Upper lobe of left lung (tissue), 6 donors: ENCODE measurements at places on chromosomes 6 and 20. TPM values are rescaled to one million over a fixed set of nuclear protein-coding genes. Genes with fewer than 3 reads are reported as not detected.

The BEND6 gene
- total RNA-seq: not detected

The TAF8 gene
- total RNA-seq: 33.6 TPM

The TUBB2B gene
- total RNA-seq: 1.5 TPM

The PACRG gene
- total RNA-seq: 3.1 TPM

The GNRH2 gene
- total RNA-seq: not detected

The SYCP2L gene
- 3.8 TPM for total RNA-seq

DNA sequence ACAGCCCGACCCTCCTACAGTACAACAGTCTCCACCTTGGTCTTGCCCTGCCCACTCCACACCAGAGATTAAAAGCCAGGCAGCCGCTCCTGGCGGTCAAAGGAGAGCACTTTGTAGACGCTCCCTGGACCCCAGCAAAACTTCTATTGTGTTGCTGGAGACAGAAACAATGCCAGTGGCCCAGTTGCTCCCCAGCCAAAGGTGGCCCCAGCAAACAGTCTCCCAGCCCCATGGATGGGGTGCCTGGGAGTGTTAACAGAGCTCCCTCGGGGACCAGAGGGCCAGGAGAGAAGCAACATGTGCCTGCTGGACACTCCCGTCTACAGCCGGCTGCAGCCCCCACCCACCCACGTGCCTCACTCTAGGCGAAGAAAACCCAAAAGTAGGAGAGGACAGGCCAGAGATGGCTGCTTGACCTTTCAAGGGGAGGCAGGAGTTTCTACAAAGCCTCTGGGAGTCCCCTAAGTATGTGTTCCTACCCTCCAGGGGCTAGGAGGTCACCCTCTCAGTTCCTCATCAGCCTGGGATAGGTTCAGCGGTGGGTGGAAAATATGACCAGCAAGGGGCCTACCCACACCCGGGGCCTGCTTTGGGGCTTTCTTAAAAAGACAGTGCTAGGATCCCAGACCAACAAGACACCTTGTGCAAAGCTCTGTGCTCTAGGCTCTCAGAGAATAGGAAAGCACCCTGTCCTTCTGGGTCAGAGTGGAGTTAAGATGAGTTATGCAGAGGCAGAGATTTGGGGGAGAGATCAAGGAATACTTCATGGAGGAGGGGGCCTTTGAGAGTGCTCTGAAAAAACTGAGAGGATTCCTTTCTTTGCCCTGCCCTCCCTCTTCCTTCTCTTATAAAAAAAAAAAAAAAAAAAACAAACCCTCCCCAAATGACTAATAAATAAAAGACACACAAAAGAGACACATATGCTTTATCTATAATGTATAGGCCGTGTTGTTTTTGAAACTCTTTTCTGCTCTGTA is 19.0 kb upstream of the PREX1 start:
- DNase-seq: no peak

GRCh38 chr6:20566109-20566508 is 31.9 kb downstream of the CDKAL1 start:
- DNase-seq: no peak

DNA sequence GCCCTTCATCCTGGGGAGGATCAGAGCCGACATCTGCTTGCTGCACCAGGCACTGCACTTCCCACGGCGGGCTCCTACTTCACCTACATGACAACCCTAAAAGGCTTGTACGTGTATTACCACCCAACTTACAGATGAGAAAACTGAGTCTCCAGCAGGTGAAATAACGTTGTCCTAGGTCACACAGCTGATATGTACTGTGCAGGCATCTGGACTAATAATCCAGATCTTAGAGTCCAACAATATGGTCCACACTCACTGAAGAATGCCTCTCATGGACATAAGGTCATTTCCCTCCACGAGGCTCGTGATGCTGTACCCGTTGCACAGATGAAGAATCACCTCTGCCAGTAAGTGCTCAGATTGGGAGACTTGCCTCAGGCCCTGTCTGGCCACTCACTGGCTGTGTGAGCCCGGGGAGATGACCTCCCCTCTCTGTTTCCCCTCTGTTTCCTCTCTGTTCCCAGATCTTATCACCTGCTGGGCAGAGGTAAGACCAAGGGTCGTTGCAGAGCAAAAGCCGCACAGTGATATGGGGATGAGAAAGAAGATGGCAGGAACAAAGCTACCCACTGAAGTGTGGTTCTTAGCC is 32.1 kb downstream of the TGM2 start:
- DNase-seq: no peak

GRCh38 chr6:13641315-13641714 is 26.2 kb downstream of the NOL7 start:
- no peak for DNase-seq

GRCh38 chr20:55086421-55086820 is 611.0 kb downstream of the DOK5 start:
- DNase-seq: no peak

DNA sequence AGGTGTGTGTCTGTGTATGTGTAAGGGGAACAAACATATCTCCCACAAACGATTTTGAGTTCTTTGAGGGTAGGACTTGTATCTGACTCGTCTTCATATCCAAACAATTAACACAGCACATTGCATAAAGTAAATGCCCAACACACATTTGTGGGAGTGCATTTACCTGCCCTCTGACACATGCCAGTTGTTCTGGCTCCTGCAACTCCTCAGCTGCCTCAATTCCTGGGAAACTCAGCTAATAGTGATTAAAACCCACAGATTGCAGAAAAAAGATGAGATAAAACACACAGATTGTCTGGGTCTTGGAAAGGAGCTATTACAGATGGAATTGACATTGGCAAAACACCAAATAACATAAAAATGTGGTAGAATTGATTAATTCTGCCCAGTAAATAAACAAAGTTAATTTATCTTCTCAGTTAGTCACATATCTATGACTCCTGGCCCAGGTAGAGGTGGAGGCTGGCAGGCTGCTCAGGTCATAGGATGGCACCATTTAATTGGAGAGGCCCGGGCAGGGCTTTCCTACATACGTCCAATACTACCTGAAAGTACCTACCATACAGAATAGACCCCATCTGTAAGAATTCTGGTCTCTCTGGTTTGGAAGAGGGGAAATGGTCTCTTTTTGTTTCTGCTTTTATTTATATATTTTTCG is 71.5 kb upstream of the IFNGR1 start:
- no peak for DNase-seq

GRCh38 chr6:13117570-13117969 is 210.8 kb downstream of the TBC1D7 start:
- no peak for DNase-seq

DNA sequence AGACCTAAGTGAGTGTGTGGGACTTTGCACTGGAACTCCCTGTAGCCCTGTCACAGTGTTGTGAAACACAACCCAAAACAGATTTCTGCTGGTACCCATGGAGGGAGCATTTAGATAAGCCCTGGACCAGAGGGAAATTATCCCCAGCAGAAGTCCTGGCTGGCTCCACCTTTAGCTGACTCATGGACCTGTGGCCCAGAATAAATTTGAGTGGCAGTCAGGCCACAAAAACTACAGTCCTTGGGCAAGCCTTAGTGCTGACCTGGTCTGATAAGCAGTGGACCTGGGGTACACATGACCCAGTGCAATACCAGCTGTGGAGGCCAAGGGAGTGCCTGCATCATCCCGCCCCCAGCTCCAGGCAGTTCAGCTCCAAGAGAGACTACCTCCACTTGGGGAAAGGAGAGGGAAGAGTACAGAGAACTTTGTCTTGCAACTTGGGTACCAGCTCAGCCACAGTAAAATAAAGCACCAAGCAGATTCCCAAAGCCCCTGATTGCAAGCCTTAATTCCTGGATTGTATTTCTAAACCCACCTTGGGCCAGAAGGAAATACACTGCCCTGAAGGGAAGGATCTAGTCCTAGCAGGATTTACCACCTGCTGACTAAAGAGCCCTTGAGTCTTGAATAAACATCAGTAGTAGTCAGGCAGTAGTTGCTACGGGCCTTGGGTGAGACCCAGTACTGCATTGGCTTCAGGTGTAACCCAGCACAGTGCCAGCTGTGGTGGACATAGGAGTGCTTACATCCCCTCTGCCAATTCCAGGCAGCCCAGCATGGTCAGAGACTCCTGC is 140.4 kb upstream of the COL21A1 start:
- no peak for DNase-seq

DNA sequence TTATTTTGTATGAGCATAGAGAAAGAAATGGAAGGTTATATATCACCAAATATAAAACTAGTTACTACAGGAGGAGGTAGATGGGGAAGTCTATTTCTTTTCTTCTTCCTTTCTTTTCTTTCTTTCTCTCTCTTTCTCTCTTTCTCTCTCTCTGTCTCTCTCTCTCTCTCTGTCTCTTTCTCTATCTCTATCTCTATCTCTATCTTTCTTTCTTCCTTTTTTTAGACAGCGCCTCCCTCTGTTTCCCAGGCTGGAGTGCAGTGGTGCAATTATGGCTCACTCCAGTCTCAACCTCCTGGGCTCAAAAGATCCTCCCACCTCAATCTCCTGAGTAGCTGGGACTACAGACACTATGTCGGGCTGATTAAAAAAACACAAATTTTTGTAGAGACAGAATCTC is 10.2 kb upstream of the SGK1 start:
- DNase-seq: no peak

DNA sequence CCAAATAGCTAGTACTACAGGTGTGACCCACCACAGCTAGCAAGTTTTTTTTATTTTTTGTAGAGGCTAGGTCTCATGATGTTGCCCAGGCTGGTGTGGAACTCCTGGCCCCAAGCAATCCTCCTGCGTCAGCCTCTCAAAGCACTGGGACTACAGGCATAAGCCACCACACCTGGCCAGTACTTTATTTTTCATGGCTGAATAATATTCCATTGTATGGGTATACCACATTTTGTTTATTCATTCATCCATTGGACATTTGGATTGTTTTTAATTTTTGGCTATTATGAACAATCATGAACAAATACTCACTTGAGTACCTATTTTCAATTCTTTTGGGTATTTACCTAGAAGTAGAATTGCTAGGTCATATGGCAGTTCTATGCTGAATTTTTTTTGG is 7.0 kb upstream of the NXT1 start:
- no peak for DNase-seq

DNA sequence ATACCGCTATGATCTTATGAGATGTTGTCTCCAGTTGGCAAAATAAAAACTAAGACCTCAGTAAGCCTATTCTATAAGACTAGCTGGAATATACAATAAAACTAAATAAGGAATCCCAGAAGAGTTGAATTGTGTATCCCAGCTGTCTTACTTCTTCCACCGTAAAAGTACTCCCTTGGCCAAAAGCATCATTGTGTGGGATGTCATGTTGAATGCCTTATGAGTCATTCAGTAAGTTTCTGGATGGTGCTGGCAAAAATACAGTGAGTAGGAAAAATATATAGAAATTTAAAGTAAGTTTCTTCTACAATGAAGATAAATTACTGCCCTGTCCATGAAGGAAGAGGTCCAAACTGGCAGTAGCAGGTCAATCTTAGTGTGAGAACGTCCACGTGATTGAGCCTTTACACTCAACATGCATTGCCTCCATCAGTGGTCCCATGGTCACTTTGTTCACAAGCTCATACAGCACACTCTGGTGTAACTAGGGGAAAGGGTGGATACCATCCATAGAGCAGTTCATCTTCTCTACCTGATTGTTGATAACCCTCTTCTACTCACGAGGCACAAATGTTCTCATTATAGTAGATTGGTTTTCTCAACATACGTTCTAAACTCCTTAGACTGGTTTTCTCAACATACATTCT is 13.7 kb upstream of the ZNF318 start:
- DNase-seq: no peak

DNA sequence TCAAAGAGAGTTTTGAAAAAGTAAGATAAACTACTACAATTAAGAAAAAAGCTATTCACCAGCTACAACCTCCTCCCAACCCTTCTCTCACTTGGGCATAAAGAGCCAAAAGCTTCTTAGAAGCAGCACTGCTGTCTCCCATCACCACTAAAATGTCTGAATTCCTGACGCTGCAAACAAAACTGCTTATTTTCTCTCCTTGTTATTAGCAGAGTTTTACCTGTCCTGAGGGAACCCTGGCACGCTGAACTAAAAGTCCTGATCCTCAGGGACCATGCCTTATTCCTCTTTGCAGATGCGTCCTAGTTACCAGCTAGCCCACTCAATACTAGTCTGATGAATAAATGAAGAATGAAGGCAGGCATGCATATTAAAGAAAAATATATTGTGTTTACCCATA is 1.1 kb downstream of the HACE1 start:
- no peak for DNase-seq

DNA sequence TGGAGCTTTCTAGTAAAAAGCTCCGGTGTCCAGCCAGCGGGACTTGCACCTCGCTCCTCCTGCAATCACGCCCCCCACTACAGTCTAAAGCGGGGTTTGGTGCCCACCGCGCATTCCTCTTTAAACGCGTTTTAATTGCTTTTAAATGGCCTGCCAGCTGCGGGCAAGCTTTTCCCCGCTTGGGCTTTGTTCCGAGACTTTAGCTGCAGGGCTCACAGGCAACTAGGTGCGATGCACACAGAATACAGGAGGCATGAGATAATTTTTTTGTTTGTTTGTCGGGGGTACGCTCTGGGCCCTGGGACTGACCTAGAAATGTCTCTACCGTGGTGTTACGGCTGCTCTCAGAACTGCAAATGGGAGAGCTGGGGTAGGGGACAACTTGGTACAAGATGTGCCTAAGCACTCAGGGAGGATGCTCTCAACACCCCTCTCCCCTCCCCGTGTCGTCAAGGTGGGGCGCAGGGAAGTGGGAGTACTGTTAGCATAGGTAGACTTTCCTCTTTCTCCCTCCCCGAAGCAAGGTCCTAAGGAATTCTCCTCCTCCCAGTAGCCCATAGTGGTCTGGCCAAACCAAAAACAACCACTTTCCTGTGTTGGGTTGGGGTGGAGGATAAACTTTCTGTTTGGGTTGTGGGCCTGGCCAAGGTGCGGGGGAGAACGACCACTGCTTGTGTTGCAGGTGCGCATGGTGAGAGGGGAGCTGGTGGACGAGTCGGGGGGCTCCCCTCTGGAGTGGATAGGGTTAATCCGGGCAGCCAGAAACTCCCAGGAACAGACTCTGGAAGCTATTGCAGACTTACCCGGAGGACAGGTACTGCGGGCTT is 1.6 kb downstream of the PRDM13 start:
- DNase-seq: no peak

DNA sequence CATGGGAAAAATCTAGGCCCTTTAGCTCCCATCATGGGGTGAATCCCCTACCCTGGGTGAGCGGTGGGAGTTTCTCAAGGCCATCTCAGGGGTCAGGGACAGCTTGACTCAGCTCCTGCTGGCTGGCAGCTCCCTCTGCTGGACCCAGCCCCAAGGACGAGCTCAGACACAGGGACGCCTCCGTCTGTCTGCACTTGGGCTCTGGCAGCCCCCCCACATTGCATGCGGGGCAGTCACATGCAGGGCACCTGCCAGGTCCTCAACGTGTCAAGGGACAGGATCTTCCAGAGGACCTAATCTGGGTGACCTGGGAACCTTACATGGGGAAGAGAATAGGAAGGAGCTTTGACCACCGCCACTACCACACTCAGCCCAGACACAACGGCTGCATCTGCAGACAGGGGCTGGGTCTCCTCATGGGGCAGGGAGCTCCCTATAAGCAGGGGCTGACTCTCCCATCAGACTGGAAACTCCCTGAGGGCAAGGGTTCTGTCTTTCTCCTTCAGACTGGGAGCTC is 173.4 kb downstream of the MRPL14 start:
- DNase-seq: peak; percentile 41

- no peak for DNase-seq
Measured at GRCh38 chr6:20998748-20999448, 464.6 kb downstream of the CDKAL1 start.

GRCh38 chr6:116595247-116595646 is 21.0 kb upstream of the RSPH4A start:
- no peak for DNase-seq
